ENCODE measurements at places on chromosomes 3 and 15.

GRCh38 chr3:194487289-194488054 is 670 bp upstream of the ATP13A3 start:
- DNase-seq: peak; percentile 31

DNA sequence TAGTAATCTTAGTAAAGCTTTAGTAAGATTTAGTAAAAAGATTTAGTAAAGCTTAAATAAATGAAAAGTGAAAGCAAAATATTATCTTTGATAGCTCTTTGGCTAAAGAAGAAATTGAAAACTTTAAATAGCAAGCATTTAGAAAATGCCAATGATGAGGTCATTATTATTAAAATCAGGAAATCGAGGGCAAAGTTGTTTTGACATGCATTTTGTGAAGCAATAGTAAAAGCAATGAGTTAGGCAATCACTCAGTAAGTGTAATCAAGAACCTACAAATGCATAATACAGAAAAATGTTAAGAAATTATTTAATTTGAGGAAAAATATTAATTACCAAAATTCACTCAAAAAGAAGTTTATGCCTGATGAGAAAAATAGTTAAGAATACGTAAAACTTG is 280.3 kb upstream of the MME start:
- DNase-seq: no peak

GRCh38 chr3:123540285-123540684 is 44.6 kb downstream of the HACD2 start:
- no peak for DNase-seq

DNA sequence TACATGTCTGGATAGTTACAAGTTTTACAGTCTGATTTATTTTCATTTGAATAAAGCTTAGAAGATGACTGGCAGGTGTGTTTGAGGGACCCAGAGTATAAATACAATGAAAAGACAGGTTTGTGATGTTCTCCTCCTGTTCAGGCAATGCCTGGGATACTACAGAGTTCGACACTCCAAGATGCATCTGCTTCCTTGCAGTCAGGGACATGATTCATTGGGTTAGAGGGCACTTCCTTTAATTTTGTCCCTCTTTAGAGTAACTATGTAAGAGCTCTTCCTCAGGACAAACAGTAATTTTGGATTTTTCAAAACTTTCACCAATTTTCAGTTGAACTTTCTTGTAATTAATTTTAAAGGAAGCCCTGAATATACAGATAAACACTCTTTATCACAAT is 102.0 kb downstream of the LMLN start:
- DNase-seq: no peak

DNA sequence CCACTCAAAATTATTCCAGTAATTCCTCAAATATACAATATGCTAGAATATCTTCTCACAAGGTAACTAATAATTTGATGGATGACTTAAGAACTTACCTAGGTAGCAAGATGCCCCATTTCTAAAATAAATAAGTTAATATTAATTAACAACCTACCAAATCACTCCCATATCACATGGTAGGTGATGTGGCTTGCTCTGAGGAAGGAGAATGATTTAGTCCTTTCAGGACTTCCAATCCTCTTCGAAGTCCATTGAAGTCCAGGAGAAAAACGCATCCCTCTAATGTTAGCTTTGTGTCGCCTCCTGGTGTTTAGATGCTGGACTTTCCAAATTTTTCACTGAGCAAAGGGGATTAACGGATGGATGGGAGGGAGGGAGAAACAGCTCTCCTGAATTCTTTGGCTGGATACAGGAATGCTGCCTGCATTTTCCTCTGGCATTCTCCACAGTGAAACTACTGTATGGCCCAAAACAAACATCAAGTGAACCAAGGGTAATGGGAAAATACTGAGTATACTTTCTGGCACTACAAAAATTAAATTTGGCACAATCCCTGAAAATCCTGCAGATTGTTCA is 58.6 kb downstream of the PRICKLE2 start:
- peak; percentile 12 for DNase-seq

- no peak for DNase-seq
Measured at GRCh38 chr3:45889337-45889736, 3.0 kb downstream of the CCR9 start.

GRCh38 chr15:87416591-87417257 is 839.8 kb downstream of the NTRK3 start:
- no peak for DNase-seq

- no peak for DNase-seq
Measured at GRCh38 chr3:195570344-195570743, 13.4 kb downstream of the APOD start.

- no peak for DNase-seq
Measured at GRCh38 chr3:118636841-118637240, 397.8 kb downstream of the IGSF11 start.

DNA sequence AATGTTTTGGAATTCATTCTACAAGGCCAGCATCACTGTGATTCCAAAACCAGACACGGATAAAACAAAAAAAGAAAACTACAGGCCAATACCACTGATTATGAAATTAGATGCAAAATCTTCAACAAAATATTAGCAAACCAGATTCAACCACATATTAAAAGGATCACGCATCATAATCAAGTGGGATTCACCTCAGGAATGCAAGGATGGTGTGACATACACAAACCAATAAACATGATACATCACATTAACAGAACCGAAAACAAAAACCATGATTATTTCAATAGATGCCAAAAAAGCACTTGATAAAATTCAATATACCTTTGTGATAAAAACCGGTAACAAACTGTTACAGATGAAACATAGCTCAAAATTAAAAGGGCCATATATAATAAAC is 48.9 kb downstream of the DLG1 start:
- no peak for DNase-seq

GRCh38 chr15:30962079-30962478 is 29.3 kb downstream of the MTMR10 start:
- DNase-seq: no peak

DNA sequence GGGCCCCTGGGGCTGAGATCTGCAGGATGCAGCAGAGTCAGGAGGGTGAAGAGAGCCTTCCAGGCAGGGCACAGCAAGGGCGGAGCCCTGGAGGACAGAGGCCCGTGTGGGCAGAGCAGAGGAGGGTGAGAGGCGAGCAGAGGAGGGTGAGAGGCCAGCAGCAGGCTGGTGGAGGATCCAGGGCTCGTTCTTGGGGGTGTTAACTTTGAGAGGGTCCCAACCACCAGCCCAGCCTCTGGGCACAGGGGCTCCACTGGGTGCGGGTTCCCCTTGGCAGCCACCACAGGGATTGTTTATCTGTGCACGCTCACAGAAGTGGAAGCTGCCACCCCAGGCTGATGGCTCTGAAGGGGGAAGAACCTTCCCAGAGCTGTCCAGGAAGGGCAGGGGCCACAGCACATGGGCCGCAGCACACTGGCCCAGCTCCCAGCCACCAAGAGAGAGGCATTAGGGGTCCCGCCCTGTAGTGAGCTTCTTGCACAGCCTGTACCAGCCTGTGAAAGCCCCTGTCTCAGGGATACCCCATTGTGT is 9.3 kb upstream of the PLXND1 start:
- DNase-seq: no peak

DNA sequence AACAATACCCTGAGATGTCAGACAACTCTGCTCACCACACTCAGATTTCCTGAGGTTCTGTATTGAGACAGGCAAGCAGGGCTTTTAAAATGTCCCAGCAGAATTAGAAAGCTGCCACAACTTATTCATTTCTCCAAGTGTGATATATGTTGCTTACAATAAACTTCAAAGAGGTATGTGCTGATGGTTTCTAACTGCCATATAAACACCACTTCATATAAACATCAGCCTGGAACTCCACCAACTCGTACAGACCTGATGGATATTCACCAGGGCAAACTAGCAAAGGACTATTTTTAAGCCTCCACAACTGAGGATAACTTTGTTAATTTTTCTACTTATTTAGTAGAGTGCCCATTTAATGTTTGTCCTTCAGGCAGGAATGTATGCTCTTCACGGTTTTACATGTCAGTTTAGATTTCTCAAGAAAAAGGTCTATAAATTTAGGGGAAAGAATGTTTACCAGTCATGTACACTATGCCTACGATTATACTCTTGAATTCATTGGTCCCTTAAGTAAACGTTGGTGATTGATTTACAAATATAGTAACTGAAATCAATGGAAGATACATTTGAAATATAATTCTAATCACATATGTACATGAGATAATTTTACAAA is 109.6 kb upstream of the ABI3BP start:
- no peak for DNase-seq

GRCh38 chr15:43514241-43515057 is 3.0 kb upstream of the MAP1A start:
- no peak for DNase-seq

GRCh38 chr15:71201477-71201876 is 86.2 kb downstream of the THSD4 start:
- DNase-seq: no peak

DNA sequence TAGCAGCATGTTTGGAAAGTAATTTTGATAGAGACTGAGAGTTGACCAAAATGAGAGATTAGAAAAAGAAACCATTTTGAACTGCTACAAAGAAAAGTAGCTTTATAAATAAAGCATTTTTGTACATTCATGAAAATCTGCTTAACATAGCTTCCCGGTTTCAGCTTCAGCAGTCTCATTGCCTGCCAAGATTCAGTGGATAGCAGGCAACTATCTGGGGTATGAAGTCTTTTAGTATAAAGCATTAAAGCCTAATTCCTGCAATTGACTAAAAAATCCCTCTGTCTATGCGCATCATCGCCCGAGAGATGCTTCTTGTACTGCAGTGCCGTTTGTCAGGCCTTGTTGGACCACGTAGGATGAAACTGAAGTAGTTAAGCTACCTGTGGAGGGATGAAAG is 588.4 kb downstream of the NAALADL2 start:
- no peak for DNase-seq

DNA sequence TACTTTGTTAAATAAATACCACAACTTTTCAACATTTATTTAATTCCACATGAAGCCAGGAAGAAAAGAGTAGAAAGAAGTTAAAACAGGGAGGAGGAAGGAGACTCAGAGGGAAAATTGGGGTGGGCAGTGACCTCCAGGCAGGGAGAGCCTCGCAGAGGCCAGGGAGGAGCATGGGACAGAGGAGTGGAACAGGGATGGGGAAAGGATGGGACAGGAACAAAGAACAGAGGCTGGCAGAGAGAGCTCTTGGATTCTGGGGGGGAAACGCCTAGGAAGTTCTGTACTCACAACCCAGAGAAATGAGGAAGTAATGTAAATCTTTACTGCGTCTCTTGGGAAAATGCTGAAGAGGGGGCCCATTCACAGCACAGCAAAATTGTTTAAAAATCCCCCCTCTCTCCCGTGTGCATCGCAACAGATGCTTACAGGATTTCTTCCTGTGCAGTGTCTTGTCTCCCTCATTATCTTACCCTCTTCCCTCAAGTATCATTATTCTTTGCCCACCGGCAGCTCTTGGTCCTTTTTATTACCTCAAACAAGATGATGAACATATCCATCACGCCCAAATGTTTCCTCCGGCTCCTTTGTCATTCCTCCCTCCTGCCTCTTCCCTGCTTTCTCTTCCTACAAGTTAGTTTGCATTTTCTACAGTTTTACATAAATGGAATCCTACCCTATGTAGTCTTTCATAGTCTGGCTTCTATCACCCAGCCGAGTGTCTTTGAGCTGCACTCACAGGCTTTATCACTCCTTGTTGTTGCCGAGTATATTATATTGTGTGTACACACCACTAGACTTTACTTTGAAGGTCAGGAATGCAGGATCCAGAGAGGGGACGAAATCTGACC is 65.5 kb downstream of the ARHGAP31 start:
- no peak for DNase-seq

DNA sequence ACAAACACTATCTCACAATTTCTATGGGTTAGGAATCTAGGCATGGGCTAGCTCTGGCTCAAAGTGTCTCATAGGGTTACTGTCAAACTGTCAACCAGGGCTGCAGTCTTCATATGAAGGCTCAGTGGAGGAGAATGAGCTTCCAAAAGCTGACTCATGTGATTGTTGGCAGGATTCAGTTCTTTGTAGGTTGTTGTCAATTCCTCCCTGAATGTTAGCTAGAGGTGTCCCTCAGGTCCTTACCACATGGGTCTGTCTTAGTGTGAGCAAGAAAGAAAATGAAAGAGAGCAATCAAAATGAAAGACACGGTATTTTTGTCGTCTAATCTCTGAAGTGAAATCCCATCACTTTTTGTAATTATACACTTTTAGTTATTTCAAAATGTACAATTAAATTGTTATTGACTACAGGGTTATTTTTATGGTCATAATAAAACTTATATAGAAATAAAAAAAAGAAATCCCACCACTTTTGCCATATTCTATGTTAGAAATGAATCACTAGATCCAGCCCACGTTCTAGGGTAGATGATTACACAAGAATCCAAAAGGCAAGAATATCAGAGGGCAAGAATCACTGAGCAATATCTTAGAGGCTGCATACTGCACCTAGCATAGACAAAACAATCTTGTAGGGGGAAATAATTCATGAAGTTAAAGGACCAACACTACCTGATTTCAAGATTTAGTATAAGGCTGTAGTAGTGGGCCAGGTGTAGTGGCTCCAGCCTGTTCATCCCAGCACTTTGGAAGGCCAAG is 8.4 kb downstream of the ACSBG1 start:
- DNase-seq: no peak

GRCh38 chr3:61771976-61772375 is 210.6 kb downstream of the PTPRG start:
- DNase-seq: no peak

GRCh38 chr3:132134611-132135010 is 99.8 kb upstream of the CPNE4 start:
- DNase-seq: no peak

DNA sequence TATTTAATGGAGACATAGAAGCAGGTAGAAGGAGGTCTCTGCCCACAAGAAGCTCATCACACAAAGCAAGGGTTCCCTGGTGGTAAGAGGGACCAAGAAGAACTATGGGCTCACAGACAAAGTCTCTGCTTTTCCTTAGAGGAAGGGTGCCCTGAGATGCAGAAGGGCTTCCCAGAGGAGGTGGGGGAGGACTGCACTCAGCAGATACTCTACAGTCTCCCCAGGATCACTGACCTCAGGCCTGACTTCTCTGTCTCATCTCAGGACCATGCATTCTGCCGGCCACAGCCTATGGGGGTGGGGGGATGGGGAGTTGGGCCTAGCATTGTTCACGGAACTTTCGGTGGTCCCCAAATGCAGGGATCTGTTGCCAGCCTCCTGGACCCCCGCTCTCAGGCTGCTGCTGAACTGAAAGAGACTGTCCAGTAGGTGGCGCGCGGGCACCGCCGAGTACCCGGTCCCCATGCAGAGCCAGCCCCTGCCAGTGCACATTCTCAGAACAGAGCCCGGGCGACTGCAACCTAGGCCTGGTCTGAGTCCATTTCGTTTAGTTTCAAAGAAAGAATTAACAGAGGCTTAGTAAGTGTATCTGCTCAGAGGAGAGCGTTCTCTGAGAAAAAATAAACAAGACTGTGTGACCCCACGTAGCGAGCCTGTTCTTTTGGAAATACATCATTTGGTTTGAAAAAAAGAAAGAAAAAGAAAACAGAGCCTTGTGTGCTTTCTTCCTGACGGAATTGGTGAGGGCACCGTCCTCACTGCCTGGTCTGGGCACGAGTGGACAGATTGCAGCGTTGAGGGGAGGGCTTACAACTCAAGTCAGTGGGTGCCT is 74.1 kb downstream of the LRTM1 start:
- DNase-seq: peak; percentile 67

GRCh38 chr15:33405096-33405495 is 94.3 kb downstream of the RYR3 start:
- no peak for DNase-seq

Measured in mucosa of gallbladder (tissue), 1 donor.